SIG-M5 (cell line): ENCODE measurements at places on chromosomes 2 and 18.

- DNase-seq: no peak
These were observed 88.8 kb downstream of the INHBB start for GRCh38 chr2:120434492-120435308.

GRCh38 chr2:232870018-232870765 is at the start of gene SNORC:
Gene SNORC, plus strand, starts transcription at chr2:232870264. Its CDS starts 78 bp downstream, at chr2:232870342.
- DNase-seq: no peak

DNA sequence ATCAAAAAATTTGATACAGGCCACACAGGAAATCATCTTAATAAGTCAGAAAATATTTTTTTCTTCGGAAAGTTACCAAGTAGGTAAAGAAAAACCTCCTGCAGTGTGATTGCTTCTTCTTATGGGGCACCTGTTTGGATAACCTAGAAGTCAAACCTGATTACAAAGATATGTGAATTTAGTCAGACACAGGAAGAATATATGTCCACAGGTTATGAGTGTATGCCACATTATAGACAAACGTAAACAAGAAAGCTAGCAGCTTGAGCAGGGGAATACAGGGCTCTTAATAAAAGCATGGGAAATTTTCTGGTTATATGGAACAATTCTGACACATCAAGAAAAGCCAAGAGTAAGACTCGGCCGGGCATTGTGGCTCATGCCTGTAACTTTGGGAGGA is 35.8 kb upstream of the MTCL1 start:
- DNase-seq: no peak

DNA sequence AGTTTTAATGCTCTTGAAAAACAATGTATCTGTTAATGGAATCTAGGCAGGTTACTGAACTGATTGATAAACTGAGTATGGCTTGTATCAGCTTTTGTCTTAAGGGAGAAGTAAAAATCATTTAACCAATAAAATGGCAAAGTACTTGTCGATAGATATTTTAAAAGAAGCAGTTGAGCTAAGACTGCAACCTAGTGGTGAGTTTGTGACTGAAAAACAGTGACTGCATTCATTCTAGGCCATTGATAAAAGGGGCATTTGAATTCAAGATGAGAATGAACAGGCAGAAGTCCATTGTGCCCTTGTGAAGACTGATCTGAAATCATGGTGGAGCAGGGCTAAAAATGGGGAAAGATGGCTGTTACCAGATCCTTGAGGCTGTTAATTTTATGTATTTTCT is 59.4 kb upstream of the MSTN start:
- DNase-seq: no peak

- DNase-seq: no peak
These were observed 21.1 kb upstream of the GALNT5 start for GRCh38 chr2:157236404-157236803.

DNA sequence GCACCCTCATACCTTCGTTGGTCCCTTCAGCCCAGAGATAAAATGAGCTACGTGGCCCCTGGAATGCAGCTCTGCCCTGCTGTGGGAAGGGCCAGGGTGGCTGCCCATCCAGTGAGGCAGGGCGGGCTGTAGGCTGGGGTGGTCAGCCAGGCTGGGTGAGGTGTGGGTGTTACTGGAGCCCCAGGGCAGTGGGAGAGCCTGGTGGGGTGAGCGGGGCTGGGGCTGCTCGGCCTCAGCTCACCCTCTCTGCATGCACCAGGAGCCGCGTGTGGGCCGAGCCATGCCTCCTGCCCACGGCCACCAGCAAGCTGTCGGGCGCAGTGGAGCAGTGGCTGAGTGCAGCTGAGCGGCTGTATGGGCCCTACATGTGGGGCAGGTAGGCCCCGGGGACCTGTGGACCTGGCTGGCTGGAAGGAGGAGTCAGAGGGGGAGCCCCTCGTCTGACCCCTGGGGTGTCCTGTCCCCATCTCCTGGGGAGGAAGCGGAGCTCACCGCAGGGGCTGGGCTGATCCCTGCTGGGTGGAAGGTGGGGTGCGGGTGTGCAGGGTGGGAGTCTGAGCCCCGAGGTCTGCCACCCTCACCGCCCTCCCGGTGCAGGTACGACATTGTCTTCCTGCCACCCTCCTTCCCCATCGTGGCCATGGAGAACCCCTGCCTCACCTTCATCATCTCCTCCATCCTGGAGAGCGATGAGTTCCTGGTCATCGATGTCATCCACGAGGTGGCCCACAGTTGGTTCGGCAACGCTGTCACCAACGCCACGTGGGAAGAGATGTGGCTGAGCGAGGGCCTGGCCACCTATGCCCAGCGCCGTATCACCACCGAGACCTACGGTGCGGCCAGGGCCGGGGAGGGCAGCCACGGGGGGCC is 5.5 kb downstream of the RNPEPL1 start:
- no peak for DNase-seq

DNA sequence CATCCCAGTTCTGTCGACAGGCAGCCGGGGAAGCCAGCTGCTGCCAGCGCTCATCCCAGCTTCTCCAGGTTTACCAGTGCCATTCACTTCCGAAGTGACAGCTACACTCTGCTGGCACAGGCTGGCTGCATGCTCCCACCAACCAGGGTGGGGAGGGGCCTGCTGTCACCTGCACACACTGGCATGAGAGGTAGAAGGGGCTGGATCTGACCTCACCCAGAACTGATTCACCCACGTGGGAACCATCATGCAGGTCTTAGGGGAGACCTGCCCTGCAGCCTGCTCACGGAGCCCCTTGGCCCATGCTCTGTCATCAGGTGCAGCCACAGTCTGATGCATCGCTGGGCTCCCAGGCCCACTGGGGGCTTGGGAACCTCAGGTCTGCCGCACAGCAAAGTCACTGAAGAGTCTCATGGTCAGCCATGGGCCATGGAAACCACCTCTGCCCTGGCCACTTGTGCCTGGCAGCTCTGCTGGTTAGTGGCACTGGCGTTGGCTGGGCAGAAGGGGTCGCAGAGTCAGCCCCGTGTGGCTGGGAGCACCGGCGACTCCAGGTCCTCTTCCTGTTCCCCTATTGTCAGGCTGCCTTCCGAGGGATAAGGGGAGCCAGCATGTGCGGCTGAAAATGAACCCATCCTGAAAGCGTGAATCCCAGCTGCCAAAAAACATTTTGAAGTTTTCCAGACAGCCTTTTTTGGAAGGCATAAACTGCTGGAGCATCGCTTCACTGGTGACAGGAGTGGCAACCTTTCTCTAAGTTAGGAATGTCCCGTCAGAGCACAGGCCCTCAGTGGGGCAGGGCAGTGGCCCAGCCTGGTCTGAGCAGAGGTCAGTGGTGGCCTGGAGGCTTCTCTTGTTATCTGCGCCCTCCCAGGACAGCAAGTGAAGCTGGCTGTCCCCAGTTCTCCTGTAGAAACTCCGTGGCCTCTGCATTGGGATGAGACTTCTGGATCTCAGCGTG is 157.8 kb downstream of the SEPTIN10 start:
- DNase-seq: no peak

DNA sequence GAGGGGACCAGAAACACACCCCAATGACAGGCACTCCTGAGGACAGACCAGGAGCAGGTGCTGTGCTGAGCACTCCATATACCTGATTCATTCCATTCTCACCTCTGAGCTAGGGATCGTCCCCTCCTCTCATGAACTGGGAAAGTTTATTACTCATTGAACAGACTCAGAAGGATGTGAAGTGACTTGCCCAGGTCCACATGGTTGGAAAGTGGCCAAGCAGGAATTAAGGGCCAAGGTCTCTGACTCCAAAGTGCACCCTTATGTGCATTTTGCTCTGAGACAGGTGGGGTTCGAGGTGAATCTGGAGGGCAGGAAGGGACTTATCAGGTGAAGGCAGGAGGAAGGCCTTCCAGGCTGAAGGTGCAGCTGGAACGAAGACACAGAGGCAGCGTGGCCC is 25.1 kb upstream of the PLB1 start:
- no peak for DNase-seq

DNA sequence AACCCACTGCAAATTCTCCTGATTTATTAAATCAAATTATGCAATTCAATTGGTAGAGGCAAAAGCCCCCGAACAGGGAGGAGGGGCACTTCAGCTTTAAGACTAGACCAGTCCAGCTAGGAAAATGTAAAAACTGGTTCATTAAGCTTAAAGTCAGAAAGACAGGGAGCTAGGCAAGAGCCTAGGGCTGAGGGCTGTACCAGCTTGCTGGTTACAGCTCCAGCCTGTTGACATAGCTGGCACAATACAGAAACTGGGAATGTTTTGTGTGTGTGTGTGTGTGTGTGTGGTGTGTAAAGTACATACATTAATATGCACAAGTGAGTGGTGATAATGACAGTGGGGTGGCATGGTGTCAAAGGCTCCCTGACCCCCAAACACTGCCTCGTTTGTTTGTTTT is 307.0 kb upstream of the CELF4 start:
- DNase-seq: no peak

- DNase-seq: no peak
These were observed 230.3 kb downstream of the PDE11A start for GRCh38 chr2:177842243-177842642.

- DNase-seq: no peak
These were observed 335.8 kb downstream of the ZNF521 start for GRCh38 chr18:25016181-25016580.

GRCh38 chr2:137249463-137250130 is 484.3 kb downstream of the THSD7B start:
- no peak for DNase-seq

GRCh38 chr2:162013514-162014475 is 60.2 kb downstream of the DPP4 start:
- DNase-seq: peak; percentile 61

DNA sequence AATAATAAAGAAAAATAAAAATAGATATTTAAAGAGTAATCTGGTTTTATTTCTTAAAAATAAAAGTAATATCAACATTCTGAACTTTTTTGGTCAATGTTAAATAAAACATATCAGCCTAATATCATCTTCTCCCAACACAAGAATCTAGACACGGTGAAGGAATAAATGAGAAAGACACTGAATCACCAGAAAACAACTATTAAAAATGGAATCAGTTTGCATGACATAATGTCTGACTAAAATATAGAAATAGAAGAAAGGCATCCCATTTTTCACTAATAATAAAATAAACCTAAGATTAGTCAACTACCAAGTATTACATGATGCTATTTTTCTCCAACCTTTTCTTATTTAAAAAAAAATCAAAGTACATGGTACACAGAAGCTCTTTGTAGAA is 30.8 kb upstream of the TNFAIP6 start:
- DNase-seq: no peak

DNA sequence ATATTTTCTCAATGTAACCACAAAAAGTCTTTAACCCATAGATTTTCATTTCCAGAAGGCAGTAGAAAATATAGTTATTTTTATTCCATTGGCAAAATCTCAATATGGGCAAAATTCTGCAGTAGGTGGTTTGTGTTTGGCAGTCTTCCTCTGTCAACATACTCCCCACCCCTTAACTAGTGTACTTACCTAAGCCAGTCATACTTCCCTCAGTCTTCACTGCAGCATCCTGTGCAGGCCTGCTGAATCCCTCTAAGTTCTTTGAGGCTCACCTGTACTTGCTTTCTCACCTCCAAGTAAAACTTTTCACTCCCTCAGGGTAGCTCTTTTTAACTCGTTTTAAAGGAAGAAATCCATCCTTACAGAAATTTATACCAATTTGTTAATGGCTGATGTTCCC is 6.8 kb downstream of the CARF start:
- no peak for DNase-seq

DNA sequence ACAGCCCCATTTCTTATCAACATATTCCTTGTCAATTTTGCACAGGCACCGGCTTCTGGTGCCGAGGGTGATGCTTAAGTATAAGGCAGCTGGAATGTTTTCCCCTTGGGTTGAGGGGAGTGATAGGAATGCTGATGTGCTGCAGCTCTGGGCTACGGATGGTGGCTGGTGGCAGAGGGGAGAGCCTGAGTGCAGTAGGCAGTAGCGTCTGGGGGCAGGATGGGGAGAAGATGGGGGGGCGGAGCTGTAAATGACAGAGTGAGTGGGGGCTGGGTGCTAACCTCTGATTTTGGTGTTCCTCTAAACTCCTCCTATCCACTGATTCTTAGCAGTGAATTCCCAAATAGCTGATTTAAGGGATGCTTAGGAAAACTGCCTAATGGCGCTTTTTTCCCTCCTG is 20.7 kb downstream of the TMEM178A start:
- DNase-seq: no peak
